ENCODE measurements at places on chromosomes 12 and 14. TPM values are rescaled to one million over a fixed set of nuclear protein-coding genes. Genes with fewer than 3 reads are reported as not detected.

The FOXA1 gene
- 74.4 TPM for total RNA-seq

The ANO2 gene
- 33.1 TPM for total RNA-seq

GRCh38 chr12:8546591-8546990 is 5.9 kb upstream of the CLEC4E start:
- no peak overlapping the region for H3K27ac ChIP-seq
- H3K4me3 ChIP-seq = no peak overlapping the region
- H3K36me3 ChIP-seq = no peaks in the 10 kb centered on the region
- H3K27me3 ChIP-seq = no peaks in the 10 kb centered on the region
- H3K4me1 ChIP-seq = no peaks in the 10 kb centered on the region

DNA sequence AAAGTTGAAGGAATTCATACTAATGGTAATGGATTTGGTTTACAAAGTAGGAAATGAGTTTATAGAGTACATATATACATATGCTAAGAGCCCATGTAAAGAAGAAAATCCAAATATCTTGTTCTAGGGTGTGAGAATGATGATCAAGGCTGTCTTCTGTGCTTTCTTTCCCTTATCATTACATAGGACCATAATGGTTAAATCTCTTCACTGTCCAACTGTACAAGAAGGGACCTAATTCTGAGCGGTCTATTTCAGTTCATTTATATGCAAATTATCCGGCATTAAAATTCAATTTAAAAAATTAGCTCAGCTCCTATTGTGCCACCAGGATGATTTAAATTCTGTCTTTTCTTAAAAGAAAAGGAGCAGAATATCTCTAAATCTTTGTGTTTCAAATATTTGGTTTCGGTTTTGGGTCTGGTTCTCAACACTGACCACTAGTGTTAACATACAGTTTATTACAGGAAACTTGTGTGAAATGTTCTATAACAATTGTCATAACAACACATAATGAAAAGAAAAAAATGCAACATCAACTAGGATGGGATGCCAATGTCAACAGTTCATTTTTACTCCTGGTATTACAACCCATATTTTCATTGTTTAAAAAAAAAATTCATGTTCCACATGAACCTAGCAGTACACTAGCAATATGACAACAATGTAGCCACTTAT is 16.8 kb downstream of the OR4K1 start:
- no peaks in the 10 kb centered on the region for H3K36me3 ChIP-seq
- no peak overlapping the region for H3K27ac ChIP-seq
- DNase-seq = no peak
- no peaks in the 10 kb centered on the region for H3K27me3 ChIP-seq

DNA sequence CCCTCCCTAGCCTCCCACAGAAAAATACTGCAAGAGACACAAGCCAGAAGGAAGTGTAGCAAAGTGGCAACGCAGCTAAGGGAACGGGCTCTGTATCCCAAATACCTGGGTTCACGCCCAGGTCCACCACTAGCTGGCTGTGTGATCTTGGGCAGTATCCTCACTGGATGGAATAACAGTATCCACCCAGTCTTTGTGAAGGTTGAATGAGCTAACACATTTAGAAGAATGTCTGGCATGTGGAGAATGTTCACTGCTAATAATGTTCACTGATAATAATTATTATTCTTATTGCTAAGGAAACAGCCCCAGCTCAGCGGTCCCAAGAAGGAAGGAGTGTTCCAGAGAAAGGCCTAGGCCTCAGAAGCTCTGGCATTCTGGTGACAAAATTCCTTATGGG is 70.9 kb downstream of the VWF start:
- H3K27ac ChIP-seq = no peak overlapping the region
- no peak overlapping the region for H3K4me3 ChIP-seq
- no peaks in the 10 kb centered on the region for H3K4me1 ChIP-seq
- no peaks in the 10 kb centered on the region for H3K36me3 ChIP-seq
- DNase-seq = no peak
- H3K27me3 ChIP-seq = peaks cover 9% of the 10 kb centered on the region
